Activated CD4-positive, alpha-beta T cell treated with anti-CD3 and anti-CD28 coated beads for 36 hours (primary cell): ENCODE measurements at places on chromosomes 1 and 21. TPM values are rescaled to one million over a fixed set of nuclear protein-coding genes. Genes with fewer than 3 reads are reported as not detected.

GRCh38 chr1:70195342-70195741 lies 10.0 kb downstream of the LRRC40 start:
- H3K4me3 ChIP-seq, result no peak overlapping the region
- no peaks in the 10 kb centered on the region for H3K27me3 ChIP-seq
- no peak overlapping the region for H3K27ac ChIP-seq
- peaks cover 11% of the 10 kb centered on the region for H3K36me3 ChIP-seq

DNA sequence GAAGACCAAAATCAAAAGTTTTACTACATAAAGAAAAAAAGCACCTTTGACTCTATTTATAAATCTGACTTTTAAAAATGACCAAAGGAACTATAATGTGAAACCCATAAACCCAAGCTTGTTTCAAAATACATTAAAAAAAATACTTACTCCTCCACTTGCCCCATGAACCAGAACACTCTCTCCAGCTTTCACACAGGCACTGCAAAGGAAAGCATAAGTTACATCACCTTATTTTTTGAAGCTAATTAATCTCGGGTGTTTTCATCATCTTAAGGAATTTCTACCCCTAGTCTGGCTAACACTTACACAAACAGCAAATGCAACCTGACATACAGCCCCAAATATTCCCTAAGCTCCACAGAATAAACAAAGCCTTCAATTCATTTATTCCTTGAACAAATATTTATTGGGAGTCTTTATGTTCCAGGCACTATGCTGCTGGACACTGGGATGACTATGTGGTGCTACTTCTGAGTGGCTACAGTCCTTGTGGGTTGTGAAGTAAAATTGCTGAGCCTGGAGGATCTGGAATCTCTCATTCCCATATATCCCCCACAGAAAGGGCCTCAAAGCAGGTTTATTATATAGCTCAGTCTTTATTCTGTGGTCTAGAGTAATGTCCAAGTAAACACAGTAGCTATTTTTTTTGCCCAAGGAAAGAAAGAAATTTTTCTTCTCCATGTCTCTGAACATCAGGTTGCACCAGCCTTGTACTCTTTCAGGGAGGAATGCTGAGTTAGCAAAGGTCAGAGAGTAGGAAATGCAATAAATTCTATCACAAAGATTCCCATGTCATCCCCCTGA lies 18.2 kb downstream of the CRYZ start:
- H3K36me3 ChIP-seq, result peaks cover 19% of the 10 kb centered on the region
- no peaks in the 10 kb centered on the region for H3K4me1 ChIP-seq
- no peak overlapping the region for H3K4me3 ChIP-seq
- no peaks in the 10 kb centered on the region for H3K27me3 ChIP-seq
- H3K27ac ChIP-seq, result no peak overlapping the region

The SLC44A5 gene
- total RNA-seq, result not detected

The KLHDC8A gene
- not detected for total RNA-seq

GRCh38 chr1:155006601-155007101 lies 4.0 kb downstream of the ZBTB7B start:
- H3K4me1 ChIP-seq, result peaks cover 46% of the 10 kb centered on the region
- H3K27me3 ChIP-seq, result no peaks in the 10 kb centered on the region
- peaks cover 35% of the 10 kb centered on the region for H3K36me3 ChIP-seq
- peak overlapping the region; percentile 96 for H3K4me3 ChIP-seq

DNA sequence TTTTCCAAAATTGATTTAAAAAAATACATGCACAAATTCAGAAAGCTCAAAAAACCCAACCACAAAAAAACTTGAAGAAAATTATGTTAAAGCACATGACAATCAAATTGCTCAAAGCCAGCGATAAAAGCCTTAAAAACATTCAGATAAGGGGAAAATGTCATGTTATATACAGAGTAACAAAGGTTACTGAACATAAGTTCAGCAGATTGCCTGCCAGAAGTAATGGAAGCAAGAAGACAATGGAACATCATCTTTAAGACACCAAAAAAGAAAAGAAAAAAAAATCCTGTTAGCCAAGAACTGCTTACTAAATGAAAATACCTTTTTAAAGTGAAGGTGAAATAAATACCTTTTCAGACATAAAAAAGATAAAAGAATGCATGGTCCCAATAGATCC lies 147.2 kb upstream of the SGIP1 start:
- DNase-seq, result no peak
- no peak overlapping the region for H3K27ac ChIP-seq
- H3K4me3 ChIP-seq, result no peak overlapping the region
- H3K27me3 ChIP-seq, result no peaks in the 10 kb centered on the region
- H3K36me3 ChIP-seq, result no peaks in the 10 kb centered on the region

The GPATCH4 gene
- total RNA-seq, result 38.5 TPM
